Activated CD4-positive, alpha-beta T cell treated with anti-CD3 and anti-CD28 coated beads, Interleukin-2, amount 50 U/mL, for 1 hour (primary cell): ENCODE measurements at places on chromosomes 7 and 10.

DNA sequence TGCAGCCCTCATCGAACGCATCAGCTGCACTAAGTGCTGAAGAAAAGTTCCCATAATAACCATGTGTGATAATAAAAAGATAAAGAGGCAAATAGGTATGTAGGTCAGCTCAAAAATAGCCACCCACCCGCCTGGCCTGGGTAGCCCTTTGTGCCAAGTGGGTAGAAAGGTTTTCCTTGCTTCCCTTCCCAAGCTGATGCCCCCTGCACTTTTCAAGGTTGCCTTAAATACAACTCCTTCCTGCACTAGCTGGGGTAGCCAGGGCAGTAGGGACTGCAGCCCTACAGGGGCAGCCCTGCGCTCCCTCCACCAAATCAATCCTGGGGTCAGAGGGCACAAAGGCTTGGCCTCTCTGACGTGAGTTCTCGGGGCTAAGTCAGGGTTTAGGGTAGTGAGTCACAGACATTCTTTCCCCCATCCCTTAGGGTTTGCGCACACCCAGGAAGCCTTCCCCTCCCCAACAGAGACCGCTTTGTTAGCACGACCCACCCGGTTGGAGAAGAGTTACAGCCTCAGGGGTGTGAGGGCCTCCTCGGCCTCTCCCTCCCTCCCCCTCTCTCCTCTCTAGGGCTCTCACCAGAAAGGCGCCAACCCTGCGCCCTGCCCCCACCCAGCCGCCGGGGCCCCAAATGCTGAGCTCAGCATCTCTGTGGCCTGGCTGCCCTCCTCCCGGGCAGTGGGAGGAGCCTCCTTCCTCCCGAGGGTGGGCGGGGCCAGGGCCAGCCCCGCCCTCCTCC, 13.3 kb upstream of the DDIT4 start:
- DNase-seq, result peak; percentile 70

GRCh38 chr7:111393011-111393754, 169.1 kb downstream of the IMMP2L start:
- DNase-seq, result no peak

- DNase-seq, result peak; percentile 55
Observed at GRCh38 chr7:116210345-116211005, at the start of gene TES. TSS of gene TES (plus strand) at chr7:116210539. CDS start at chr7:116210708, 169 bp downstream.

DNA sequence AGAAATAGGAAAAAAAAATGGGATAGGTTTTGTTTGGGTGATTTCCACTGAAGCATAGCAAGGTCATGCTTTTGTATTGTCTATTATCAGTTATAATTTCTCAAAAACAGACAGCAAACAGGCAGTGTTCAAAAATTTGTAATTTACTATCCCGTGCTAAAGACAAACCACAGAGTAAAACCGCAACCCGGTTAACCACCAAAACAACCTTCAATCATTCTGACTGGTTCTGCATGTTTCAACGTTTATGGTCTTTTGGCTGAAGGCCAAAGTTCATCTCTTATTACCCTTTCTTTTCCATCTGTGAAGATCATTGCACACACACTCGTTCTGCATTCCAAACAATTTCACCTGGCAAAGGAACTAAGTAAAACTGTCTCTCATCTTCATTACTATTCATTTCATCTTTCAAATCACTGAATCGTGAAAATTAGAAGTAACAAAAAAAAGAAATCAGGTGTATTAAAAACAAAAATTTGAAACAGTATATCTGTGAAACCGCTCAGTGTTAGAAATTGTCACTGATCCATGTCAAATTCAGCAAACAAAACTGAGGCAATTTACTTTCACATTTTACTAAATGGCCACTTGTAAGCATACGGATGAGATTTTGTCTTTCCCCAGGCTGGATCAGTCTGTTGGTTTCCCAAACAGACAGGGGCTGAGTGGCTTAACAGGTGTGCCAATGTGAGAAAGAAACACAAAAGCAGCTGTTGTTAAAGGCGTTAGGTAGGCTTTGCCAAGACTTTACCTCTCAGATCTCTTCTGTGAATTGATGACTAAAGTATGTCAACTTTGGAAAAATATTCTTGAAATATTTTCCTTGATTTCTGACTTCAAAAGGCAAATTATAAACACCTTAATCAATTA, 539.6 kb downstream of the CNTNAP2 start:
- DNase-seq, result no peak

- no peak for DNase-seq
Observed at GRCh38 chr7:29609162-29610037, 45.8 kb downstream of the PRR15 start.

GRCh38 chr7:101818287-101819071, 1.1 kb downstream of the CUX1 start:
- no peak for DNase-seq

- no peak for DNase-seq
Observed at GRCh38 chr10:51667678-51668335, 31.6 kb downstream of the CSTF2T start.

DNA sequence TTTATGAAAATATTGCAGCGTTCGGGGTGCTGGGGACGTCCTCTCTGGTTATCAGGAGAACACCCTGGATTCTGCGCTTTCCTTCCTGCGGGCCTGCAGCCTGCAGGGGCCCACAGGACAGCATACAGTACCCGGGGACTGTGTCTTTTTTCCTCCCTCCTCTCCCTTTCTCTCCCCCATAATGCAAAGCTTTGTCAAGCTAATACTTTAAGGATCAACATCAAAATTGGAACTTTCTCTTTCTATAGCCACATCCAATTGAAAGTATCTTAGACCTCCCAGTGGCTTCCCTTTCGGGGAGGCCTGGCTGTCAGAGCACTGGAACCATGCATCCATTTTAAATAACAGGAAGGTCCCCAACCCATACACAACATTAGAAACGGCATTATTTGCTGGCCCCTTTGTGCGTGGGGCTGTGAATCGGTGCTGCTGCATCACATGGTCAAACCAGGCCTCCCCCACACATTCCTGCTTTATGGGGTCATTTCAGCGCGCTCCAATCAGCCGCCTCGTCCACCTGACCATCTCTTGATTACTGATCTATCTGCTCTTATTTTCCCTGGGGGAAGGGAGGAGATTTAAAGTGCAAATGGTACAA, 505.1 kb downstream of the DNAJB6 start:
- no peak for DNase-seq
